Peyer's patch (tissue), 4 donors: ENCODE measurements at places on chromosomes 2 and 18. TPM values are rescaled to one million over a fixed set of nuclear protein-coding genes. Genes with fewer than 3 reads are reported as not detected.

GRCh38 chr2:44098050-44098449, 70.6 kb upstream of the PPM1B start:
- DNase-seq, result no peak

Gene GPR55
- total RNA-seq, result 1.0 TPM

GRCh38 chr18:62925031-62925688, 209.8 kb downstream of the PHLPP1 start:
- DNase-seq, result no peak

DNA sequence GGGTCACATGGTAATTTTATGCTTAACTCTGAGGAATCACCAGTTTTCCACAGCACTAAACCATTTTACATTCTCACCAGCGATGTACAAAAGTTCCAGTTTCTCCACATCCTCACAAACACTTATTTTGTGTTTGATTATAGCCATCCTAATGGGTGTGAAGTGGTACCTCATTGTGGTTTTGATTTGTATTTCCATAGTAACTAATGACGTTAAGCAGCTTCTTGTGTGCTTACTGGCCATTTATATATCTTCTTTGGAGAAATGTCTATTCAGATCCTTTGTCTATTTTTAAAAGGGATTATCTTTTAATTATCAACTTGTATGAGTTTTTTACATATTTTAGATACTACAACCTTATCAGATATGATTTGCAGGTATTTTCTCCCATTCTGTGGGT, 42.0 kb downstream of the CCDC150 start:
- no peak for DNase-seq

Gene ESPNL
- 2.5 TPM for total RNA-seq

Gene FAM210A
- total RNA-seq, result 9.1 TPM

Gene MYOM1
- 29.7 TPM for total RNA-seq

Gene TMEM247
- total RNA-seq, result not detected
